ENCODE measurements at places on chromosomes 2 and 18.

GRCh38 chr18:25921677-25922421 lies 168.6 kb downstream of the SS18 start:
- peak; percentile 36 for DNase-seq

DNA sequence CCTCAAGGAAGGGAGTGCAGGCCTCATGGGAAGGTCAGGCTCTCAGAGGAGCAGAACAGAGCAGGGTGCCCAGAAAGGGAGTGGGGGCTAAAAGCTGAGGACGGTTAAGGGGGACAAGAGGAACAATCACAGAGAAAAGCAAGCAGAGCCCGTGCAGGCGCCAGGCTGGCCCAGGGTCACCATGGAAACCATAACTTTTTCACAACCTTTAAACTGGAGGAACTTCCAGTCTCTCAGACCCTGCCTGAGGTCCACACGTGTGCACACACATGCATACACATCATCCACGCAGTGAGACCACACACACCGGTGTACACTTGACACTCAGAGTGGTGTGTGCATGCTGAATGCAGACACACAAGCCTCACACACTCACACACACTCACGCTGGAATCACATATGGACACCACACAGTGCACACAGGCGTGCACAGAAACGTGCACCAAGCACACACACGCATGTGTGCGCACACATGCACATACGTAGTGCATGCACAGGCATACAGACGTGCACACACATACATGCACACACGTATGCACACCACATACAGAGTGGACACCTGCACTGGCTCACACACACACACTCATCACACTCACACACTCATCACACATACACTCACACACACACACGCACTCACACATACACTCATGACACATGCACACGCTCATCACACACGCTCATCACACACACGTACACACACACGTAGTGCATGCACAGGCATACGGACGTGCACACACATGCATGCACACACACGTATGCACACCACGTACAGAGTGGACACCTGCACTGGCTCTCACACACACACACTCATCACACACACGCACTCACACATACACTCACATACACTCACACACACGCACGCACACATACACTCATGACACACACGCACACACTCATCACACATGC lies 37.2 kb upstream of the SNED1 start:
- DNase-seq = no peak

GRCh38 chr2:83368916-83369315 lies 1090.2 kb downstream of the SUCLG1 start:
- no peak for DNase-seq

- no peak for DNase-seq
Measured at GRCh38 chr2:118837621-118838020, 9.8 kb downstream of the EN1 start.

DNA sequence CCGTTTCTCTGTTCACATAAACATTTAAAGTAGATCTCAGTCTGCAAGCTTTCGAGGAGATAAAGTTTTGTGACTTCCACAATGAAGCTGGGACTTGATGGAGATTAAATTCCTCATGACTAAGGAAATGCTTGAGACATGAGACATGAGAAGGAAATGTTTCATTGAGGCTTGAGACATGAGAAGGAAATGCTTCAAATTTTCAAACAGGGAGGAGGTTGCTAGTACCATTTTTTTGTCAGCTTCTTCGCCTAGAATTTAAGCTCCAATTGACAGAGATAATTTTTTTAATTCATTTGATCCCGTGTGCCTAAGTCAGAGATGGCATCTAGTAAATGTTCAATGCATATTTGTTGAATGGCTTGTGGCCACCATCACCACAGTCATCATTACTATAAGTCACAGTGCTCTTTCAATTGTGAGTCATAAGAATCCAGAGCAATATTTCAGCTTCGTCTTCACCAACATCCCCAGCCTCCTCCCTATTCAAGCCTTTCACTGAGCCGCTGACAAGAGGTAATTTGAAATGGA lies 543 bp upstream of the MARCHF4 start:
- DNase-seq = no peak

- no peak for DNase-seq
Measured at GRCh38 chr2:119010336-119010735, 68.3 kb downstream of the MARCO start.

GRCh38 chr2:218859988-218860831 lies 605 bp downstream of the WNT6 start:
- no peak for DNase-seq

GRCh38 chr2:166725927-166726924 lies 162.1 kb upstream of the XIRP2 start:
- no peak for DNase-seq

DNA sequence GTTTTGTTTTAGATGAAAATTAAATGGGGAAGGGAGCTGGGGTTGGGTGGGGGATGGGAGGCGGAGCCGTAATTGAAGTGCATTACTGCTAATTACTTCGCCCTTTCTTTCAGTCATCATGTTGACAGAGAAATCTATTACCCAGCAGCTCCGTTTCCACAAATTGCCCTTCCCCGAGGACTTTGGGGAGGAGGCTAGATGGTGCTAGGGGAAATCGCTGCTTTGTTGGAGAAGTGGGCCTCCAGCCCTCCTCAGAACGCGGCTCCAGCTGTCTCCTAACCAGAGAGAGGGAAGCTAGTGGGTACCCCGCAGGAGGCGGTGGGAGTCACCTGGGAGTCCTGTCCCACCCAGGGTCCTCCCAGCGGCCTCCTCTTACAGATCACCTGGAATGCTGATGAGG lies 130.9 kb upstream of the MYCN start:
- DNase-seq = no peak

- DNase-seq = no peak
Measured at GRCh38 chr18:22683196-22683676, 249.9 kb upstream of the RBBP8 start.

DNA sequence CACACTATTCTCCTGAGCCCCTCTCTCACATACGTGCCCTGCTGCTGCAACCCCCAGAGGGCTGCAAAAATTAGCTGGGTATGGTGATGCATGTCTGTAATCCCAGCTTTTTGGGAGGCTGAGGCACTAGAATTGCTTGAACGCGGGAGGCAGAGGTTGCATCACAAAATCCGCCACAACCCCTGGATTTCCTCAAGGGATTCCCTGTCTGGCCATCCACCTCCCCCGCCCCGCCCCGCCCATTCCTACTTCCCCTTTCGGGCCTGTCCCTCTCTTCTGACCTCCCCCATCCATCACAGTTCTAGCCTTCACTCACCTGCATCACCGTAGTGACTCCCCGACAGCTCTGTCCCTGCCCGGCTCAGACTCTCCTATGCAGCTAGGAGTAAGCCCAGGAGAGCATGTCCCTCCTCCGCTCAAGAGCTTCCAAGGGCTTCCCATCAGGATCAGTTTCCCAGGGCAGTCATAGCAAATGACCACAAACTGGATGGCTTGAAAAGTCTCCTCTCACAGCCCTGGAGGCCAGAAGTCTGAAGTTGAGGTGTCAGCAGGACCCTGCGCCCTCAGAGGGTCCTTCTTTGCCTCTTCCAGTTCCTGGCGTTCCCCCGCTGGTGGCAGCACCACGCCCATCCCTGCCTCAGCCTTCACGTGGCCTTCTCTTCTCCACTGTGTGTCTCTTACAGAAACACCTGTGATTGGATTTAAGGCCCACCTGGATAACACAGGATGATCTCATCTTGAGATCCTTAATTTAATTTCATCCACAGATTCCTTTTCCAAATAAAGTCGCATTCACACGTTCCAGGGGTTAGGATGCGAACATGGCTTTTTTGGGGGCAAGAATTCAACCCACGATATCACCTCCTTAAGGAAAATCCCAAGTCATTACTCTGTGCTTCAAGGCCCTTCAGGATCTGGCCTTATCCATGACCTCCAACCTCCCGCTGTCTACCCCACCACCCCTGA lies 58.5 kb downstream of the HS1BP3 start:
- no peak for DNase-seq

DNA sequence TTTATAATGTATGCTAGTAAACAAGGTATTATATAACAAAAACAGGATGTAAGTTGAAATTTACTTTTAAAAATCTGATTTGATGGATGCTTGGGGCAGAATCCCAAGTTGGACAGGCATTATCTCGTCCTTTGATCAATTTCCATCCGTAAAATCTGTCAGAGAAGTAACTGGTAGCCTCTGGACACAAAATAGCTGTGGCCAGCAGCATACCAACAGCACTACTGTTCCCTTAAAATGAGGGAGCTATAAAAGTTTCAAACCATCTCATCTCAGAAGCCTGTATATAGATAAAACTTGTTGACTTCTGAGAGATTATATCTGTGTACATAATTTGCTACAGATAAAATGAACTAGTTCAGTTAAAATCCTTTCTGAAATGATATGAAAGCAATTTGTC lies 14.7 kb upstream of the METAP1D start:
- no peak for DNase-seq

DNA sequence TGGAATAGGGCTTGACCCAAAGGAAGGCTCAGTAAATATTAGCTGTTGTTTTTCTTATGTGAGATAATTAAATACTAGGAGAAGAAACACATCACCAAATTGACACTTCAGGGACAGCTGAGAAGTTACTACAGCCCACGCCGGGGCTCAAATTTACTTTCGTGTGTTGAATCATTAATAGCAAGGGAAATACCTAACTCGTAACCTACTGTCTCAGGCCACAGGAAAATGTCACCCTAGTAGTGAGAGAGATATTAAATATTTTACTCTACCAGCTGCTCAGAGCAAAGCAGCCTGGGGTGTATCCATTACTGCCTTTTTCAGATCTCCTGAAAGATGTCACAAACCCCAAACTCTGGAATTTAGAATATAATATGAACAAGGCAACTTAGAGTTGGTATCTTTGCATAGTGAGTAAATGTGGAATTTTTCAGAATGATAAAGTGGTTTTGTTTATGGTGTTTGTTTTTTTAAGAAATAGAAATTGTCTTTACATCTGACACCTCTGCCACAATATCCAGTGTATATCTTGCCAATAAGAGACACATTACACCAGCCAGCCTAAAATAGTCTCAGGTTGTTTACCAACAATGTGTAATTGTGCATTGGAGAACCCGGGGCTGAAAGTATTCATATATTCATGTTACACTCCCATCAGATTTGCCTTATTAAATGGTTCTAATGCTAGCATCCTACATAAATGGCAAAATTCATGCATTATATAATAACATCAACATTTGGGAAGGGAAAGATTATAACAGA lies 48.4 kb downstream of the ATP8B1 start:
- no peak for DNase-seq

DNA sequence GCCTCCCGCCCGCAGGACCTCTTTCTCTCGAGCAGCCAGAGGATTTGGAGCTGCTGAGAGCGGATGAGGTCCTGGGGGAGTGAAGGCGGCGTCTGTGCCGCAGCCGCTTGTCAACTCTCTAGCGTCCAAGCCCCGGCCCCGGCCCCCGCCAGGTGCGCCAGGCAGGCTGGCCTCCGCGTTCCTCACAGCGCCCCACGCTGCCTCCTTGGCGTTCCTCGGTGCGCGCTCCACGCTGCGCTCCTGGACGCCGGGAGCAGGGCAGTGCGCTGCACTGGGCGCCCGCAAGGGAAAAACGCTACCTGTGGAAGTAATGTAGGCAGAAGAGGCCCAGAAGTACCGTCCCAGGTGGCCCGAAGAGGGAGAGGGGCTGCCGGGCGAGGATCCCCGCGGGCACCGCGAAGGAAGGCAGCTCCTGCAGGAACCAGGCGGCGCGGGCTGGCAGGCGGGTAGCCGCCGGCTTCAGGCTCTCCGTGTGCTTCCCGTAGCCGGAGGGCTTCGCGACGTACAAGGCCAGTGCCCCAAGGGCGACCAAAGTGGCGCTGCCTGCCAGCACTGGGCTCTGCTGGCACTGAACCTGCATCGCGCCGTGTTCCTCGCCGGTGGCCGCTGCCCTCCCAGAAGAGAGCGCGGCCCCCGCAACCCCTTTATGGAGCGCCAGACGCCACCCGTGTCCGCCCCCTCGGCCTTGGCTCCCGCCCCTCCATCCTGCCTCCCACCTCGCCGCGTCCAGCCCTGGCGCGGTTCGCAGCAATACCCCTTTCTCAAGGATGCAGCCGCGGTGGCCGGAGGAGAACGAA lies at the start of gene SRD5A2:
TSS of gene SRD5A2 (minus strand) at position 618 of the 797 bp plus-strand sequence. CDS start at position 580, 38 bp downstream.
- no peak for DNase-seq

- DNase-seq = no peak
Measured at GRCh38 chr2:23073671-23074070, 311.3 kb upstream of the KLHL29 start.

DNA sequence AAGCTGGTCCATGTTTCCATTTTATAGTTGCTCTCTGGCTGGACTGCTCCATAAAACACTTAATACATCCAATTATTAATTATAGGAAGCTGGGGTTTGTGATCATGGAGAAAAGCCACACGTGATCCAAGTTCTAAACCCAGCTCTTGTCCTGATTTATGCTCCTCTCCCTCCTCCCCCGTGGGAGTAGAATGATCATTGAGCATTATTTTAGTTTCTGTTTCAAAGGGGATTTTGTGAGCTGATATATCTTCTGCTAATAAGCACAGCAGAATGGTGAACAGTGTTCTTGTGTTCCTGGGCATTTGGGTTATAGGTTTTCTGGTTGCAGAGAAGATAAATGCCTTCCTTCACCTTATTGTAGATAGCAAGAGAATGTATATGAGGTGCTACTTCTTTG lies 135.7 kb upstream of the TMEM200C start:
- DNase-seq = no peak

GRCh38 chr2:39994151-39994550 lies 215.1 kb upstream of the THUMPD2 start:
- DNase-seq = no peak

GRCh38 chr2:104975851-104976250 lies 62.0 kb upstream of the MRPS9 start:
- no peak for DNase-seq

DNA sequence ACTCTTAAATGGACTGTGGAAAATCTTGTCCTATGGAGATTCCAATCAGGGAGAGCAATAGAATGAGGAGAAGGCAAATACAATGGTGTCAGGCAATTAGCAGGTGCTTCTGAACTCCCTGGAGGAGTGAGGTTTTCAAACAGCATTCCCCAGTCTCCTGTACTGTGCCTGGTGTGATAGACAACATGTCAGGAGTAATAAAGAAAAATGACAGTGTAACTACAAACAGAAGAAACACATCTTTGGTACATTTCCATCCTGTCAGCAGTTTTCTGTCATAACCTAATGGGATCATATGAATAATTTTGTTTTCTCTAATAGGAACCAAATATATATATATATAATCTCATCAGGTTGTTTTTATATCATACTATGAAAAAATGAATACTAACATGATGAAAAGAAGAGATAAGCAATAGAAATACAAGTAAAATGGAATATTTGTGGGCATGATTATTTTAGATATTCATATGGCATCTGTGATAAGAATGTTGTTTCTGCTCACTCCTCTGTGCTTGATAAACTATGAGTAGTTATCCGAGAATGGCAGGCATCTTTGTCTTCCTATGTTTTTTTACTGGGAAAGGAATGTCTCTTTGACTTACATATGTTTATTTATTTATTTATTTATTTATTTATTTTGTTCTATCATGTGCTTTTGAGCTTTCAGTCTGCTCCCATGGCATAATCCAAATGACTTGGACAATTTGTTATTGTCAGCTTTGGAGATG lies 441.7 kb downstream of the TXNL1 start:
- DNase-seq = no peak

- DNase-seq = no peak
Measured at GRCh38 chr2:47269316-47270232, 114.5 kb upstream of the STPG4 start.
